ENCODE measurements at places on chromosomes 4 and X. TPM values are rescaled to one million over a fixed set of nuclear protein-coding genes. Genes with fewer than 3 reads are reported as not detected.

Gene HSD17B11
- total RNA-seq = 21.7 TPM

Gene FNIP2
- total RNA-seq = 11.2 TPM

Gene AREG
- 0.99 TPM for total RNA-seq

Gene UNC5C
- not detected for total RNA-seq

Gene FAAH2
- 1.3 TPM for total RNA-seq

Gene FRMD7
- total RNA-seq = not detected

Gene PRPS2
- total RNA-seq = 110 TPM

Gene NEXMIF
- 0.79 TPM for total RNA-seq

Gene TMSB15B
- total RNA-seq = 6.7 TPM

Gene AMTN
- total RNA-seq = not detected

Gene POLN
- 2.9 TPM for total RNA-seq

Gene GSX2
- total RNA-seq = not detected

Gene MRPS18C
- total RNA-seq = 64.0 TPM

Gene MAOB
- not detected for total RNA-seq

Gene TLR3
- total RNA-seq = not detected

Gene DCX
- not detected for total RNA-seq

Gene MAGEB6B
- not detected for total RNA-seq

Gene GRIA2
- not detected for total RNA-seq
